ENCODE measurements at places on chromosomes 11 and 22.
A peak's percentile ranks its signal among the peaks of the same experiment; 100 is the strongest.

DNA sequence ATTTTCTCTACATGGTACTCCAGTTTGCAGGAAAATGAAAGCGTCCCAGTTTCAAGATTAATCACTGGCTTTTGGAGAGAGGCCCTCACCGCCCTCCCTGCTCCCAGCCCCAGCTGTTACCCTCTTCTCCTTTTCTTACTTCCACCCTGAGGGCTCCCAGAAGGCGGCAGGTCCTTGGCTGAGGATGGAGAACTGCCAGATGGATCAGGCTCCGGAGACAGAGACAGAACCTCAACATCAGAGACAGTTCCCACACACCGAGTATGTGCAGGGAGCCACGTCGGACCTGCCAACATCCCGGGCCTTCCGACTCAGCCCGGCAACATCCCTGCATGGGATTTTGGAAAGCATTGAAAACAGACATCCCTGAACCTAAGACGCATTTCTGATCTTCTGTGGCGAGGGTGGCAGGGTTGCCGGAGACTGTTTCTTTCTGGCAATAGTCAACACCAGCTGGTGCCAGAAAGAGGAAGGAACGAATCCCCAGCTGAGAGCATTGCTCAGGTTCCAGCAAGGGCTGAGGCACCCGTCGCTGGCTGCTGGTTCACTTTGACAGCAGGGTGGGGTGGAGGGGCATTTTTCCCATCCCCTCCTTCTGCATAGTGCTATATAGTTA is 467.1 kb downstream of the MIAT start:
- no peak for DNase-seq

GRCh38 chr11:64745189-64745520 is 1.2 kb upstream of the RASGRP2 start:
- DNase-seq, result peak; percentile 97

DNA sequence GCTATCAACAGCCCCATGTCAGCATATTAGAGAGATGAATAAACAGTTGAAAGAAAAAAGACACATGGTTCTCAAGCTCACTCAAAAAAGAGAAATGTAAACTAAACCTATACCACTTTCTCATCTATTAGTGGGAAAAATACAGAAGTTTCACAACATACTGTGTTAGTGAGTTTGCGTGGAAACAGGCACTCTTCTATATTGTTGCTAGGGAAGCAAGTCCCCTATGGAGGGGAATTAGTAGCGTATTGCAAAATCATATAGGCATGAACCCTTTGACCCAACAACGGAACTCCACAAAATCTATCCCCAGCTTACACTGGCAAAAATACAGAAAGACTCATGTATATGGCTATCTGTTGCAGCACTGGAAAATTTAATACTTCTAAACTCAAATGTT is 14.2 kb upstream of the RFPL2 start:
- DNase-seq, result peak; percentile 80

GRCh38 chr11:28674433-28675103 is 566.4 kb downstream of the METTL15 start:
- DNase-seq, result no peak
